Tongue (tissue), 3 donors: ENCODE measurements at places on chromosomes 12 and 14. TPM values are rescaled to one million over a fixed set of nuclear protein-coding genes. Genes with fewer than 3 reads are reported as not detected.

GRCh38 chr12:78260976-78261375 is 430.3 kb downstream of the NAV3 start:
- DNase-seq = no peak

DNA sequence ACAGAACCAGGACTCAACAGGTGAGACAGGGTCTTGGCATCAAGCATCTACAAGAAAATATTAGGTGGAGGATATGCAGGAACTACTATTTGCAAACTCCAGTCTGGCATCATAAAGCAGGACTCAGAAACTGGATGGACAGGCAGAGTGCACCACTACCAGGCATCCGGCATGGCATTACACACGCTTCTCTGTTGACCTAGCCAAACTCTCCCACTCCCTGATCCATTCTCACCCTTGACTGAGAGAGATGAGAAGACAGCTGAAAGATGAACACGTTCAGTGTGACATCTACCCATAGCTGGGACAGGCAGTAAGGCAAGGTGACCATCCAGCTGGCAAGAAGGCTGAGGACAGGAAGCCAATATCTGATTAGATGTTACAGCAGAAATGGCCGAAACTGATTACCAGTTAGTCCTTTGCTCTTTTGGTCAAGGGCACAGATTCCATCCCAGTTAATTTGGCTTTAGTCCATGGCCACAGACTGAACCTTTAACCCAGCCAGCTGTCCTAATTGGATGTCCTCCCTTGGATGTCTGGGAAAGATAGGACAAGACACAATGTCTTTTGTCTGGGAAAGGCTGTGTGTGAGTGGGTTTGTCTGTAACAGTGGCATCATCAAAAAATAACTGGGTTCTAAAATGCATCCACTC is 71.6 kb downstream of the BBS10 start:
- no peak for DNase-seq

DNA sequence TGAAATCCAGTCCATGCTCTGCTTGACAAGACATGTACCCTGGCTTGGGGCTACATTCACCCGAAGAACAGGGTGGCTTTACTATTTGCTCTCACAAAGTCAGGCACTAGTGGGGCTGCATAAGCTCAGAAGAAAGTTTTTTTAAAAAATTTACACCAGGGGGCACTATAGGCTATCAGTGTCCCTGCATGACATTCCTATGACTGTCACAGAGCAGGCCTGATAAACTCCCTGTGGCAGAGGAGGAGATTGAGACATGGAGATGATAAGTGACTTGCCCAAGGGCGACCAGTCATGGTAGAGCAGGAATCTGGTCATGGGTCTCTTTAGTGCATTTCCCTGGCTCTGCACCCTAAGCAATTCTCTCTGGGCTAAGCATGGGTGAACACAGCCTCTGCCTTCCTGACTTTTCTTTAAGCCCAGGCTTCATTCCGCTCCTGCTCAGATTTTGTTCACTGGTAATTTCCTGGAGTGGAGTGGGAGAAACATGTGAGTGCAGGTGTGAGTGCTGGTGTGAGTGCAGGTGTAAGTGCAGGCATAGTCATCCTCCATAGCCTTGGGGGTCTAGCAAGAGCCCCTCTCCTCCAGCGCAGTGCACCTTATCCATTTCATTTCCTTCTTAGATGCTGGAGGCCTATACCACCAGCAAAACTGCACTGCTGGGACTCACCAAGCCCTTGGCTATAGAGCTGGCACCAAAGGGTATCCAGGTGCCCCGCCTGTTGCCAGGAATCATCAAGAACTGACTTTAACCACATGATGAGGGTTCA is 91.6 kb downstream of the DHRS2 start:
- peak; percentile 18 for DNase-seq

GRCh38 chr12:93311827-93312226 is 65.9 kb upstream of the NUDT4 start:
- DNase-seq = no peak

The PRPH gene
- 5.2 TPM for total RNA-seq

The CLEC4A gene
- total RNA-seq = 1.9 TPM

The SLC25A47 gene
- not detected for total RNA-seq

The KLRG1 gene
- total RNA-seq = 8.0 TPM

The PCBP2 gene
- 300 TPM for total RNA-seq

DNA sequence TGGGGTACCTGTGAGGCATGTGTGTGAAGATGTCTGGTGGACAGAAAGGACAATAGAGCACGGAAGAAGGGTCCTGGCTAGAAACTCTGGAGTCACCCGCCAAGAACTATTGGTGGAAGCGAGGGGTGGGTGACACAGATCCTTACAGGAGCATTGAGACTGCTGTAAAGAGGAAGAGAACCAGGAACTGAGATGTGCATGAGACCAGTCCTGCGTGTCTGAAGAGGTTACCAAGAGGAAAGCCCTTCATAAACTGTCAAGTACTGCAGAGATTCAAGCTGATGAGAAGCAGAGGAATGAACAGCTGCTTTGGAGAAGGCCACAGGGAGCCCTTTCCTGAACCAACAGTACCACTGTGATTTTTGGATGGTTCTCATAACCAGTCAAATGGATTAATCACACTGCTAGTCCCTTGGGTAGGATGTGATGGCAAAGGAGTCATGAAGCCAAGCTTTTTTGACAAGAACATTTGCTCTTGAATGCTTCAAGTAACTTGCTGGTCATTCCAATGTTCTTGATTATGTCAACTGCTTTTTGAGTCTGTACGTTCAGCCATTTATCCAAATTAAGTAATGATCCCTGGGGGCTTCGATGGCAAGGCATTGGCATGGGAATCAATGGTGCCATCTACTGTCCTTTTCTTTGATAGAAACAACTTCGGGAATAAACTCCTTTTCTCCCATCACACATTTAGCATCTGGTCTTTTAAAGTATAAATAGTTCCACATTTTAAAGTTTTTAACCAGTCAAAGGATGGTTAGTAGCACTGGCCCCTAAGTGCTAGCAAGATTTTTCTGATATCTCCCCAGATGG is 42.9 kb downstream of the GPR135 start:
- peak; percentile 52 for DNase-seq
